ENCODE measurements at places on chromosomes 6 and 20.
A peak's percentile ranks its signal among the peaks of the same experiment; 100 is the strongest.

- DNase-seq, result no peak
These were observed 244.3 kb downstream of the PTPRT start for GRCh38 chr20:42945234-42945994.

- DNase-seq, result no peak
These were observed 148.3 kb upstream of the STXBP5 start for GRCh38 chr6:147055821-147056392.

DNA sequence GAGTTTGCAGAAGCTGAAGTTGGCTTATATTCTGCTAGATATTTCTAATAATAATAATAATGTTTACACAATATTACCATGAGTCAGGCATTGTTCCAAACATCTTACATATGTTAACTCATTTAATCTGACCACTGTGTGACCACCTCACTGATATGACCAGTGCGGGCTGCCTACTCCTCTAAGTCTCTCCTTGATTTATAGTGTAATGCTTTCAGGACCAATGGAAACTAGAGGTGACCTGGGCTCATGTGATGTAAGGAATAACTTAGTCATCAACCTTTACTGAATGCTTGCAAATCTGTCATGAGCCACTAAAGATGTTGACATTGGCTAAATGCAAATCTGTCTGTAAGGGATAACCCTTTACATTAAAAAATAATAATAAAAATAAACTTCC is 51.1 kb upstream of the GPR6 start:
- DNase-seq, result no peak

DNA sequence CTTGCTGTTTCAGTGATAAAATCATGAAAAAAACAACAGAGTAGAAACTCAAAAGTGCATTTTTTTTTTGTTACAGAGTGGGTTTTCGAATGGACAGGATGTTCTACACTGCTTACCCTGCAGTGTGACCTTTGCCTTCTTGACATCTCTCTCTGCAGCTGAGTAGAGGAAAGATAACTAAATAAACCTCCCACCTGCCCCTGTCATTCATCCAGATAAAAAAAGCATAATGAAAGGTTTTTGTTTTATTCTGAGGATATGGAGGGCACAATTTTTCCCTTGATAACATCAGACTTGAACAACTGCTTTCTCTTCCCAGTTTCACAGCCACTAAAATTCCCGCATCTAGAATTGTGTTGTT is 193.6 kb upstream of the FOXQ1 start:
- DNase-seq, result no peak

GRCh38 chr6:84921891-84922290 is 157.5 kb upstream of the TBX18 start:
- no peak for DNase-seq

GRCh38 chr20:57008217-57008616 is 258.2 kb downstream of the BMP7 start:
- DNase-seq, result no peak

DNA sequence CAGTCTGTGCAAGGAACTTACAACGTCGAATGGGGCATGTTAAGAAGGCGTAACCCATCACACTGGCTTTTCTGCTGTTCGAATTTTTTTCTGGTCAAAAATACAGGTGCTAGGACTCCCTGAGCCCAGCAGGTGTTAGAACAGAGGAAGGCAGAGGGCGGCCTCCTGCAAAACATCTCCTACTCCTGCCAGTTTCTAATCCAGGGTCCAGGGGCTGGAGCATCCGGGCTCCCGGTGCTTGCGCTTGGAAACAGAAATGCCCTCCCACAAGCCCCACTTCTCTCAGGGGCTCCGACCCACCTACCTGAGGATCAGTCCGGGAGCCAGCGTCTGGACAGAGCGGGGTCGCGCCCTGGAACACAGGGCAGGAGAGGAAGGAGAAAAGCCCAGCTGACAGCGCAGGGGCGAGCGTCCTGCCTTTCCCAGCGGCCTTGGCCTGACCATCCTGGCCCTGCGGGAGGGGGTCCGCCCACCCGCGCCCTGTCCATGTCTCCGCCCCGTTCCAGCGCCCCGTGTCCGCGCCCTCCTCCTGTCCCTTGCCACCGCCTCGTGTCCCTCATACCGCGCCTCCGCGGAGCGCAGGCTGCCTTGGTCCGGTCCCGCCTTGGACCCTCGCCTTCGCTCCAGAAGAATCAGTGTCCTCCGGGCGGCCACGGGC is 14.8 kb upstream of the LPA start:
- DNase-seq, result no peak

DNA sequence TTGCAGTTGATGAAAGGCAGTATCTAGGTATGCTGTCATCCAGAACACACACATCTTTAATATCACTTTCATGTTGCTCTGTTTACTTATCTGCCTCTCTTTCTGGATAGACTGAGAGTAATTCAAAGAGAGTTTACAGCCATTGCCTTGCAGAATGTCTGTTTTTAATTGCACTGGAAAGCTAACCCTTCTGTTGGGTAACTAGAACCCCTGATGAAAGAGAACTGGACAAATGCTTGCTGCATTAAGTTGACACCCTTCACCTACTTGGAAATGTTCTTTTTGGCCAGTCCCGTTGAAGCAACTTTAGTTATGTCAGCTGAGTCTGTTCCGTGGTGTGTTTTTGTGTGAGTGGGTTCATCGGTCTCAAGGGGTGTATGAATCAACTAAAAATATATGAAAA is 383.8 kb upstream of the CITED2 start:
- DNase-seq, result no peak

DNA sequence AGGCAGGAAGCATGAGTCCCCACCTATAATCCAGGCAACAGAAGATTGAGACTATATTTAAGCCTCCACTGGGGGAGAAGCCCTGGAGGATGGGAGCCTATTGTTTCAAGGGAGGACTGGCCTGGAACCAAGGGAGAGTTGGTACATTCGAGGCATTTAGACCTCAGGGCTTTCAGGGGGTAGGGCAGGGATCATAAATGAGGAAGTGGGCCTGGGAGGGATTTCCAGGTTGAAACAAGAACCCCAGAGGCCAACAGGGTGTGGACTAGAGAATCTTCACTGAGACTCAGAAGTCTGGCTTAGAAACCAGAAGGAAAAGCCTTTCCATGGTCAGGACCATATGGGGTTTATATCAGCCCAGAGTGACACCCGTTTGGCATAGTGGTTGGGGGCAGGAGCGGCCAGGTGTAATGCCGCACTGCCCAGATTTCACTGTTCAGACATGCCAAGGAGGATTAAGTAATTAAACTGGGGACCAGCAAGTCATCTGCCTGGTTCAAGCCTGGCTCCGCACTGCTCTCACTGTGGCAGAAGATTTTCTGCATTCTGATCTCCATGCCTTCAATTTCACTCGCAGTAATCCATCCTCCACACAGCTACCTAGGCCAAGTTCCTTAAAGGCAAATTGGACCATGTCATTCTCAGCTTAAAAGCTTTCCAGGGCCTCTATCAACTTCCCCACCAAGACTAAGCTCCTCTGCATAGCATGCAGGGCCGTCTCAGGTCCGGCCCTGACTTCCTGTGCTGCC is 17.8 kb downstream of the LRFN2 start:
- DNase-seq, result no peak

DNA sequence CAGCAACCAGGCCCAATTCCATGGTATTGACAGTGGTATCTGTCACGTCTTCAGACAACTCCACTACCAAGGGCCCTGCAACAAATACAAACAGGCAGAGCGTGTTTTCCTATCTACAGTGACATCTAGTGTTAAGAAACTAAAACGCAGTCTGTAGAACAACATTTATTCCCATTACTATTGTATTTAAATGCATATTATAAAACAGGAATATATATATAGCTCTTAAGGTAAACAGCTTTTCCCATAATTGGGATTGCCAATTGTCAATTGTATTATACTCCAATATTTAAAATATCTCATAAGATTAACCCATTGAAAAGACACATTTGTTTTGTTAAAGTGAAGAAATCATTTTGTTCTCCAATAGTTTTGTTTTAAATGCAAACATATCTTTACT is 97.2 kb downstream of the KIF16B start:
- DNase-seq, result peak; percentile 23

GRCh38 chr6:18488004-18488403 is 100.9 kb downstream of the RNF144B start:
- DNase-seq, result no peak

DNA sequence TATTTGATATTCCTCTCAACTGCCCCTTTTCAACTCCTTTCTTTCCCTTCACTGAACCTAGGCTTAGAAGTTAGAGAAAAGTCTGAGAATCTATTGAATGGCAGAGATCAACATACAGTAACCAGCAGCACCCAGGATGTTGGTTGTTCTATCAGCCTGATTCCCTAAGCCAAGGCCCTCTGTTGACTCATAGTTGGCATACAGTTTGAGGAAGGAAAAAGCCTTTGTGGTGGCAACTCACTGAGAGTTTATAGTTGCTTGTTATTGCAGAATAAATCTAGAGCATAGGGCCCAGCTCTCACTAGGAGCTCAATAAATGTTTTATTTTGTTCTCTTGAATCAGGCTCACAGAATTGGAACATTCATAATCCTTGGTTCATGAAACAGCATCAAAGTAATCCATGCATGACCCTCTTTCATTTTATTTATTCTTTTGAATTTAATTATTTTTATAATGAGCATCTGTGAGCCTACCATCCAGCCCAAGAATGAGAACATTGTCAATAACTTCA is 119.1 kb upstream of the ADGRF1 start:
- no peak for DNase-seq

DNA sequence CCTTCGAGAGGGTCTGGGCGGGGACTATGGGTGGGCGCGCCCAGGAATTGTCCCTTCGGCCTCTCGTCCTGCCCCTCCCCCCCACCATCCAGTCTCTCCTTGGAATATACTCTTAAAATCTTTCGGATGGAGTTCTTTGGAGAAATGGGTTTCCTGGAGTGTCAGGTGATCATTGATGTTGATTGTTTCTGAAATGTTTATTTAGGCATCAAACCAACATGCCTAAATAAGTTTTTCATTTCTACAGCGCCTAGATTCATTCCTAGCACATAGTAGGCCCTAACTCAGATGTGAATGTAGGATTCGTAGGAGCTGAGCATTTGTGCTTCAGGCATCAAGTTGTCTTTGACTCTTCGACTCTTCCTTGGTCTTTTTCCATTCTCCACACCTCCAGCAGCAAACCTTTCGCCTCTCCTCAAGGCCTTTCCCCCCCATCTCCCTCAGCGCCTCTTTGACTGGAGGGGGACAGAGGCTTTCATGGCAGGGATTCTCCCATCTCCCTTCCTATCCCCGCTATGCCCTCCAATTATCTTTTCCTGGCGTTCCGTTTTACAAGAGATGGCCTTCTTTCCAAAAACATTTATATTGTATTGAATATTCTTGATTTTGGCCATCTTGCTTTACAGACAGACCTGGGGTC is 610 bp downstream of the CASP8AP2 start:
- no peak for DNase-seq

DNA sequence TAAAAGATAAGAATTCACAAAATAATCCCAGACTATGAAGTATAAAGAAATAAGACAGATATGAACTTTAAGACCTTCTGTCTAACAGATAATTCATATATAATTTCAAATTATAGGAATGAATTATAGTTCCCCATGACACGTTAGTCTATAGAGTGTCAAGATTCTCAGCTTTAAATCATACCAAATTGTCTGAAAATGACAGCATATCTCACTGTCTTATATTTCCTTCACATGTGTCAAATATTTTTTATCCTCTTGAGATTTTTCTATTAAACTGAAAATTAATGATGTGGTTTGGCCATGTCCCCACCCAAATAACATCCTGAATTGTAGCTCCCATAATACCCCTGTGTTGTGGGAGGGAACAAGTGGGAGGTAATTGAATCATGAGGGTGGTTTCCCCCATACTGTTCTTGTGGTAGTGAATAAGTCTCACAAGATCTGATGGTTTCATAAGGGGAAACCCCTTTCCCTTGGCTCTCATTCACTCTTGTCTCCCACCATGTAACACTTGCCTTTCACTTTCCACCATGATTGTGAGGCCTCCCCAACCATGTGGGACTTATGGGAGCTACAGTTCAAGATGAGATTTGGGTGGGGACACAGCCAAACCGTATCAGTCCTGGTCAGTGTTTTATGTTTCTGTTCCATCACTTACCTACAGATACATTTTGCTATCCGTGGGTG is 825.3 kb upstream of the GJE1 start:
- DNase-seq, result no peak

All from GM13977 (cell line).